Adrenal gland (tissue), 19 donors: ENCODE measurements at places on chromosomes 4 and X.

DNA sequence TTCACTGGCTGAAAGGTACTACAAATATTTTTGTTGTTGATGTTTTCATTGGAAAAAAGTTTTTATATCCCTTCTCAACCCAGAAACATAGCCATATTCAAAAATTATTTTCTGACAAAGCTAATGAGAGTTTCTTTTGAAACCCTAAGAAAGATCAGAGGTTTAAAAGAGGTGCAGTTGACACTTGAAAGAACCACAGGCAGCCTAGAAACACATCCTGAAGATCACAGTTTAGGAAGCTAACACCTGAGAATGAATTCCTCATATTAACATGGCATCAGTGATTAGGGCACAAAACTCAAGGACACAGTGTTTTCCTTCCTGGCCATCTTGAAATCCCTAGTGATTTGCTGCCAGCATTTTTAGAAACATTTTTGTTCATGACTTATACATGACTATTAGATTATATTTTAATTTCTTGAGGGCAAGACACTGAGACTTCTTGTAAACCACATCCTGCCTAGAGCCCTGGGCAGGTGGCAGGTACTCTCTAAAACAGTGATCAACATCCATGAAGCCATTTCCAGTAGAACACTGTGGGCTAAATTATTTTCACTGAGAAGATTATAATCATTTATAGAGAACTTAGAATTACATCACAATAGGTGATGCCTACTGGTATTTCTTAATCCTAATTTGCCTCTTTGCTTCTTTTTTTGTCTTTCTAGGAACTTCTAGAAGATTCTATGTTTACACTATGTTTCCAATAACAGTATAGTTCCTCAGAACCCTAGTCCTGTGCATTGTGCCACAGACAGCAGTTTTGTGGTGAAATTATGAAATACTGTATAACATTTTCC lies 80.0 kb downstream of the ARSJ start:
- DNase-seq = no peak

DNA sequence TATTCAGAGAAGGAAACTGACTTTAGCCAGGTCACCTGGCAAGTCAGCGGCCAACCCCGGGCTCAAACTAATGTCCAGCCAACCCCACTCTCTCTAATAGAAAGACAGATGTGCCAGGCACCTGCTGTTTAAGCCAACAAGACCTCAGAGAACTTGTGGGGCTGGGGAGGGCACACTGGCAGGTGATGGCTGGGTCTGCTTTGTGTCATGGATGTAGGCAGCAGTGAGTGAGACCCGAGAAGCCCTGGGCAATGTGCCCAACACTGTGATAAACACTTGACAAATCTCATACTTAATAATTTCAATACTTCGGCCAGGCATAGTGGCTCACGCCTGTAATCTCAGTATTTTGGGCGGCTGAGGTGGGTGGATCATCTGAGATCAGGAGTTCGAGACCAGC lies 9.0 kb upstream of the CD99L2 start:
- DNase-seq = no peak

DNA sequence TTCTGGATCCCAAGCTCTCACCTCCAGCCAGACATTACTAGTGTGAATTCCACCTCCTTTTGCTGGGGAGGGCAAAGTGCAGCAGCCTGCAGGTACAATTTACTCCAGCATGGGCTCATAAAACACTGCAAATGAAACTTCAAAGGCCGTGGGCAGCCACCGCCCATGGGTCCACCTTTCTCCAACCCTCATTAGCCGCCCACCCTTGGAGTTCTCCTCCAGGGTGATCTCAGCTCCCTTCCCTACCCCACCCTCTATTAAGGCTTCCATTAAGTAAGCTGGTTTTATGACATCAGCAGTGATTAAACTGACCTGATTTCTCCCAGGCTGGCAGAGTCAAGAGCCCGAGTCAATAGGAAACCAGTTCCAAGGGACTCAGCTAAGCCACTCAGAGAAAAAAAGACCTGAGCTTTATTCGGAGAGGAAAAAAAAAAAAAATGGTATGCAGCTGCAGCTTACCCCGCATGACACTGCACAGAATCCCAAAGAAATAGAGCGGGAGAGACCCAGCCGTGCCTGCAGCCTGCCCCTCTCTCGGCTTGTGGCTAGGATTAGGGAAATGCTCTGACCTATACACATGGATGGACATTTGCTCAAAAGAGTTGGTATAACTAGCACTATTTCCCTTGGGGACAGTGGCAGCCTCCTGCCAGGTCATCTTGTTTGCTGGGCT lies 319.6 kb downstream of the PTTG2 start:
- no peak for DNase-seq

DNA sequence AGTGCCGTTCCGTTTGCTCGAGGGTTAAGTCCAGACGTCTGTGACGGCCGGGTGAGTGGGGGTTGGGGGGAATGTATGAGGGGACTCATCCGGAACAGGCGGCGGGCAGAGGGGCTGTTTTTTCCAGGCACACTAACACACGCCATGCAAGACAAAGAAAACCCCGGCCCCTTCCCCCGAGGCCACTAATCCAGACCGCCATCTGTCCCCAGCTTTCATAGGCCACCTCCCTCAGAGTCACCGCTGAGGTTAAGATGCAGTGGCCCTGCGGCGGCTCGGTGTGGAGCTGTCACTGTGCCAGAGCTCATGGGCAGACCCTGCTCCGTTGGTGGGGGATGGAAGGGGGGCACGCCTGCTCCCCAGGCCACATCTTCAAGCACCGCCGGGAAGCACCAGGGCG lies 34.1 kb downstream of the SORCS2 start:
- DNase-seq = no peak

DNA sequence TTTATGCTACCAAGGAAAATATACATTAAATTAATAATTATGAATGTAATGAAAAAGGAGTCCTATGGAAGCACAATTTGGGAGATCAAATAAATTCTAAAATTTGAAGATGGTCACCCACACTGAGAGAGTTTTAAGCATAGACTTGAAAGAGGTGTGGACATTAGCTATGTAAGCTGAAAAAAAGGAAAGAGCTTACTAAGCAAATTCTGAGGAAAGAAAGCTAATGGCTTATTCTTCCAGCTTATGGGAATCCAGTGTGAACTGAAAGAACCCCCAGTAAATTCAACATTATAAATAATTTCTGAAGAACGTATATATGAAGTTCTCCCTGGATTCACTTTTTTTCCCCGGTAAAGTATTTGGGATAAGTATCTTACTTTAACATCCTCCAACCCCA lies 78.2 kb upstream of the GUCY1A1 start:
- no peak for DNase-seq

GRCh38 chrX:133661962-133662839 lies 246.9 kb upstream of the GPC4 start:
- no peak for DNase-seq

GRCh38 chr4:78481180-78481579 lies 70.4 kb upstream of the ANXA3 start:
- no peak for DNase-seq

GRCh38 chr4:15194520-15194919 lies 192.2 kb downstream of the CPEB2 start:
- DNase-seq = no peak

DNA sequence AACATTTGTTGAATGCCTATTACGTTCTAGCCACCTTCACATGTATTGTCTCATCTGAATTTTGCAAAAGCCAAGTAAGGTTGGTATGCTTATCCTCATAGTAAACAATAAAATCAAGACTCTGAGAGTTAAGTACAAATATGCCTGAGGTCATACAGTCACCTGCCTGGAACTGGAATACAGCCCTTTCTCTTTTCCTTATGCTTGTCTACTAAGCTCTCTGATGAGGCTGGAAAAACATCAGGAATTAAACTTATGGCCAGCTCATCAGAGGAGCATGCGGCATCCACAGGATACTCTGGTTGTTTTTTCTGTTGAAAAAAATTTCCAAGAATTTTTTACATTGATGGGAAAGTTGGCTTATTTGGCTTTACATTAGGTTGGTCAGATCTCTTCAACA lies 35.5 kb downstream of the NCAPG start:
- DNase-seq = no peak

DNA sequence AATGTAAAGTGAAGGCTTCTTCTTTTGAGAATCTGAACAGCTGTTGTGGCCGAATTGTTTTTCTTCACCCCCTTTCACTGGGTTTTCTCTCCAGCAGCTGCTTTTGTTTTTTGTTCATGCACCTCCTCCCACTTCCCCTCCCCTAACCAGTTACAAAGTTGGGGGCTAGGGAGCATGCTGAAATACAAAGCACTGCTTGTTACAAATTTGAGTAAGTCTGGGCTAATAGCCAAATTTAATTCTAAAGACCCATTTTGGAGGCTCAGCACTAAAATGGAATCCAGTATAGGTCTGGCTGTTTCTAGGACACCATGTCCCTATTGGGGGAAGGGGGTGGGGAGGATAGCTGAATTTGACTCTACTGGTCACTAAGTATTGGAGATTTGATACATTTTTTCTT lies 89.2 kb upstream of the GPM6B start:
- DNase-seq = no peak

GRCh38 chr4:1036976-1037810 lies 25.8 kb downstream of the FGFRL1 start:
- no peak for DNase-seq

DNA sequence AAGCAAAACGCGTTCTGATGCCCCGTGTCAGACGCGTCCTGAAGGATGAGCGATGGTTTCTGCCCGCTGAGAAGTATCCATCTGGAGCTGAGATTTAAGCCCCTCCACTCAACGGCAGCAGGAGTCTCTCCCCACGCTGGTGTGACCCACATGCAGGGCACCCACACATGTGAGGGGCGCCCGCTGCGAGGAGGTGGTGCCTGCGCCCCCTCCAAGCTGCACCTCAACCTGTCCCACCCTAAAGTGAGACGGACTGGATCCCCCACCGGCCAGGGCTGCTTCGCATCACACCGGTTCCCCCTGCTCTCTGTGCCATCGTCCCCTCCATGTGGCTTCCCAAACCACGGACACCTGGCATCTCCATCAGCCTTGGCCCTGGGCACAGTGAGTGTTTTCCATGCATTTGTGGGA lies 4.5 kb upstream of the PDE6B start:
- DNase-seq = no peak

DNA sequence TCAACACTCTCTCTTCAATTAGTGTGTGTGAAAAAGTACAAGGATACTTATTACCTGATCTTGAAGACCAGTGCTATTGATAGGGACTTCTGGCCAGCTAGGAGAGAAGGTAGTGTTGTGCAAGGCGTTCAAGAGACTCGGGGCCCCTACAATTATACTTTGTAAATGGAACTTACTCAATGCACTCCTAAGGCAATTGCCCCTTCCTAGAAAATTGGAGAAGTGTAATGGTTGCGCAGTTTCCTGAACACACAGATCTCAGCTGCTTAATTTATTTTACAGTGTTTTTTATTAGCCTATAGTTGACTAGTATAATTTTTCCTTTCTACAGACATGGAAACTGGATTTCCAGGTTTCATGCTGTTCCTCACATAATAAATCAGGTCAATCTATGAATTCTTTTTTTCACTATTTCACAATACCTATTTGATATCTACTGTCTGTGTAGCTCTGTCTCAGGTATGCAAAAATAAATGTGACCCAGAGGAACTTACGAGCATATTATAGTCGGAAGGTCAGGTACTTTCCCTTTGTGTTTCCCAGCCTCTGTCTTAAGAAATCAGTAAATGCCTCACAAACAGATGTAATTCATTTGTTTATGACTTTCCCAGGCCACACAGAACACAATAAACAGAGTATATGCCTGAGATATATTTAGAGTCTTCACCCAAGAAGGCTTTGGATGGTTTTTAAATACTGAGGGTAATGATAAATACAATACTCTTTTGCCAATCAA lies 89.1 kb upstream of the TET2 start:
- DNase-seq = no peak

- DNase-seq = no peak
Observed at GRCh38 chr4:182918044-182918607, 940 bp upstream of the DCTD start.

DNA sequence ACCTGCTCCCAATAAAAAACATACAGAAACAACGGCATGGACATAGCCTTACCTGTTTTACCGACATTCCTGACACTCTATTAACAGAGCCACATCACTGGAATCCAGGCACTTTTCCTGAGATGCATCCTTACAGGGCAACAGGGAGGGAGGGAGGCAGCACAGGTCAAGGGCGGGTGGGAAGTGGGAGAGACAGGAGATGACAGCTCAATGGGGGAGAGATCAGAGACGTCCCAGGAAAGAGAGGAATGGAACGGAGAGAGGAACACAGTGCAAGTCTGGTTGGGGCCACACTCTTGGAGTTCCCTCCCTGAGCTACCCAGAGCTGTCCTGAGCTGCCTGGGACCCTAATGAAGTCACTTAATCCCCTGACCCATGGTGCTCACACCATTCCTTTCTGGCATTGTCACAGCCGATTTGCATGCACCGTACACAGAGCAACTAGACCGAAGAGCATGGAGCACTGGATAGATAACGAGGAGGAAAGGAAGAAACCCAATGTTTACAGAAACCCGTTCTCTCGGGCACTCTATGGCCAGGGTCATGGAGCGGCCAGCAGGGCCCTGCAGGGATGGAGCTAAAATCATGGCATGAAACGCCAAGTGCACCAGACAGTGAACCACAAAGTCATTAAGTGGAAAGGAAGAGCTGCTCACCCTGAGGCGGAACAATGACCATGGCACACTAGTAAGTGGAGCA lies 93.1 kb downstream of the NSUN7 start:
- DNase-seq = no peak

DNA sequence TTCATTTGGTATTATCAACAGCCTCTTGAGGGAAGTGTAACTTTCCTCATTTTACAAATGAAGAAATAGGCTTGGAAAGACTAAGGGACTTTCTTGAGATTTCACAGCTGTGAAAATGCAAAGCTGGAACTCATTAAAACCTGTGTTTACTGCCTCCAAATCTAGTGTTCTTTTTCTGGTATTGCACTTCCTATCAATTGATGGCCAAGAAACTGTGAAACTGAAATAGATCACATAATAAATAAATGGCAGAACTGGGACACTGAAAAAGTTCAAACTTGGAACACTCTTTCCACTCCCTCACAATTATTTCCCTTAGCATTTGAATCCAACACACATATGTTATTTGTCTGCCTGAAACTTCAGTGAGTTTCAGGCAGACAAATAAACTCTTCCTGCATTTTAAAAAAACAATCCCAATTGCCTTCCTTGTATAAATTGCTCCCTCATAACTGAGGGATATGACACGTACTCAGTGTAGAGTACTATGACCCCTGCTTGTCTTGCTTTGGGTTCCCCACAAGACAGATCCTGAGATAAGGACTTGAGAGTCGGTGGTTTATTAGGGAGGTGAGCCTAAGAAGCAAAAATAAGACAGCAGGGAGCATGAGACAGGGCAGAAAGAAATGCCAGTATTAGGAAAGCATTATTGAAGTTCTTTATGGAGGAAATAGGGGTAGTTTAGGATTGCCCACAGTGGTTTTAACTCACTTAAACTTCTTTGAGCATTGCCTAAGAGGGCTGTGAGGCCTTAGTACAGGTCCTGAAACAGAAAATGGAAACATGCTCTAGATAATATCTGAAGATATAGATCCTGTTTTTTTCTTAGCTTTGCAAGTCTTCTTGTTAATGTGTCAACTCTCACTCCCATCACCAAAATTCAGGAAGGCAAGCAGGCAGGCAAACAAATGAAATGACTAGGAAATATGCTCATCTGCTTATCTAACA lies 33.9 kb downstream of the RTL3 start:
- DNase-seq = no peak
